Stimulated activated CD8-positive, alpha-beta memory T cell treated with anti-CD3 and anti-CD28 coated beads, Interleukin-15, amount 100 ng/mL, for 1 hour (primary cell): ENCODE measurements at places on chromosomes 3 and 15.

- no peak for DNase-seq
Observed at GRCh38 chr3:110381992-110382391, 689.6 kb upstream of the NECTIN3 start.

- DNase-seq, result no peak
Observed at GRCh38 chr15:100880139-100880896, 687 bp downstream of the ALDH1A3 start.

- DNase-seq, result no peak
Observed at GRCh38 chr15:99556011-99556410, 9.8 kb upstream of the MEF2A start.

DNA sequence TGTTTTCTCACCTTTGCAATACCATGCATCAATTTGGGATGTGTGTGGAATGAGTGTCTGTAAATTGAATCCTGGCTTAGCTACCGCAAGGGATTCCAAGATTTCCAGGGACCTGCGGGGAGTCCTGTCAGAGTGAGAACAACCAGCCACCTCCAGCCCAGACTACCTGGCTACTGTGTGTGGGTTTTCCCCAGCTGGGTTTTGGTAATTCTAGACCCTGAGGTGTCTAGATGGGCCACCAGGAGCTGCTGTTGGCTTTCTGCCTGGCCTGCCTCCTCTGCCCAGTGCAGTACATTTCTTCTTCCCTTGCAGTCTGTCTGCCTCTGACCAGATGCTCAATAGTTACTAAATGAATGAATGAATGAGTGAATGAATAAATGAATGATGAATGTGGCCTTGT lies 32.5 kb upstream of the CORO2B start:
- no peak for DNase-seq

GRCh38 chr3:115518100-115518852 lies 105.0 kb upstream of the GAP43 start:
- DNase-seq, result no peak

- DNase-seq, result no peak
Observed at GRCh38 chr3:154729741-154730140, 299.8 kb upstream of the GPR149 start.

- no peak for DNase-seq
Observed at GRCh38 chr3:14539742-14540491, at the start of gene GRIP2. Gene GRIP2 (minus strand): TSS chr3:14540342. CDS start chr3:14540308, 34 bp downstream.

GRCh38 chr15:60118146-60118545 lies 114.0 kb downstream of the FOXB1 start:
- no peak for DNase-seq

GRCh38 chr3:126621171-126621570 lies 33.8 kb downstream of the TXNRD3 start:
- DNase-seq, result no peak

DNA sequence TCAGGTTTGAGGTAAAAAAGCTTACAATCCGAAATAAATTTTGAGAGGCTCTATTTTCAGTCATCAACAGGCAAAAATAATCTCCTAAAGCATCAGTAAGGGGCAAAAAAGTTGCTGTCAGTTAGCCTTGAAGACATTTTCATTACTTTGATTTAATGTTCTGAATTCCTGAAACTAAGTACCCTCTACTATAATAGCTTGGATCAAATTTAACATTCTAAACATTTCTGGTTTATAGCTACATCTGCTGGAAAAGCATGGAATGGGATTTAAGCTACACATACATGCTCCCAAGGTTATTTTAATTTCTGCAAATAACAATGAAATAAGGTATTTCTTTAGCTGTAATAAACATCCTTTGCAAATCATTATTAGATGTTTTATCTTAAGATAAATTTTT lies 245.4 kb downstream of the ULK4 start:
- no peak for DNase-seq

DNA sequence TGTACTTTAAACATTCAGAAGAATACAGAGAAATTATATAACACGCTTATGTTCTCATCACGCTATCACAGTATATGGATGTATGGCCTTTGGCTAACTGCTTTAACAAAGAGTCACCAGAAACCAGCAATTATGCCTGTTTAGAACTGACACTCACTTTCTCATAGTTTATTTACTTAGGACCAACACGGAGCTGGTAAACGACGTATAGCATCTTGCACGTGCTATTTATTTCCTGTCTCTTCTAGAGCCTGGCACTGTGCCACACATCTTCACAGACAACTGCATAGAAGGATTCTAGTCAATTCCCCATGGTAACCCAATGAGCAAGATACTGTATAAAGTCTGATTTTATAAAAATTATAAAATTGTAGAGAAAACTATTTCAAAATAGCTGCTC lies 43.6 kb downstream of the TBC1D2B start:
- DNase-seq, result no peak

DNA sequence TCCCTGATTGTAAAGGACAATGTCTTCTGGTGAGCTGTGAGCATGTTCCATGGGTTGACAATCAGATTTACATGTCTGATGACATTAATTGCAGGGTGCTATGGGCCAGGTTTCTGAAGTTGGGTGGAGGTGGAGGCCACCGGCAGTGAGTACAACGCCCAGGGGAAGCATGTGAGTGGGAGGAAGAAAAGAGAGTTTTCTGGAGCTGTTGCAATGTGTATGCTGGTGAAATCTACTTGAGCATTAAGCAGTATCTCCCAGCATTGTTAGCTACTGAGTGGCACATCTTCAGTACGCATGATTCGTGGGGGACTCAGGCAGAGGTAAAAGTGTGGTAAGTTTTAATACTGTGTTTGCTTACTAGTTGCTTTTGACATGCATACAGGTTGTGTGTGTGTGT lies 26.6 kb downstream of the TMEM45A start:
- no peak for DNase-seq

- DNase-seq, result no peak
Observed at GRCh38 chr3:36643192-36643591, 121.2 kb downstream of the DCLK3 start.

- DNase-seq, result no peak
Observed at GRCh38 chr3:39443530-39443929, 23.9 kb upstream of the MOBP start.

GRCh38 chr3:32978331-32978730 lies 26.9 kb downstream of the CCR4 start:
- DNase-seq, result no peak

DNA sequence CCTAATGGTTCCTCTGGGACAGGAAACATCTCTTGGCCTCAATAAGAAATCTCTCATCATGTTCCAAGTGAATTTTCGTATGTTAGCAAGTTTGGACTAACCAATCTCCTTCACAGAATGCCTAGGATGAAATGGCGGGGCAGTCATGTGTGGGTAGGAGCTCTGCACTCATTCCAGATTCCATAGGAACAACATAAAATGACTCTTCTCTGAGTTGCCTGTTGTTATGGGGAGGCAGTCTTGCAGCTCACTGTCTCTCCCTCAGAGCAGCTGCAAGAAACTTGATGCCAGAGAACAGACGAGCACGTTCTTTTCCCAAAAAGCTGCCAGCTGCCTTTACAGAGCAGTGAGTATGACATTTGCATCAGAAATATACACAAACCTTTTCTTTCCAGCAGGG lies 34.1 kb downstream of the SPATA12 start:
- DNase-seq, result no peak

- no peak for DNase-seq
Observed at GRCh38 chr15:32861761-32862160, 144.0 kb downstream of the GREM1 start.

GRCh38 chr15:63035977-63036376 lies 6.6 kb upstream of the TPM1 start:
- DNase-seq, result no peak

GRCh38 chr3:13274551-13275332 lies 145.4 kb downstream of the NUP210 start:
- DNase-seq, result no peak

- no peak for DNase-seq
Observed at GRCh38 chr3:79027593-79027992, 740.2 kb downstream of the ROBO1 start.
